Psoas muscle (tissue), 8 donors: ENCODE measurements at places on chromosomes 7 and 10. TPM values are rescaled to one million over a fixed set of nuclear protein-coding genes. Genes with fewer than 3 reads are reported as not detected.

TMEM213 gene
- total RNA-seq: not detected

DNA sequence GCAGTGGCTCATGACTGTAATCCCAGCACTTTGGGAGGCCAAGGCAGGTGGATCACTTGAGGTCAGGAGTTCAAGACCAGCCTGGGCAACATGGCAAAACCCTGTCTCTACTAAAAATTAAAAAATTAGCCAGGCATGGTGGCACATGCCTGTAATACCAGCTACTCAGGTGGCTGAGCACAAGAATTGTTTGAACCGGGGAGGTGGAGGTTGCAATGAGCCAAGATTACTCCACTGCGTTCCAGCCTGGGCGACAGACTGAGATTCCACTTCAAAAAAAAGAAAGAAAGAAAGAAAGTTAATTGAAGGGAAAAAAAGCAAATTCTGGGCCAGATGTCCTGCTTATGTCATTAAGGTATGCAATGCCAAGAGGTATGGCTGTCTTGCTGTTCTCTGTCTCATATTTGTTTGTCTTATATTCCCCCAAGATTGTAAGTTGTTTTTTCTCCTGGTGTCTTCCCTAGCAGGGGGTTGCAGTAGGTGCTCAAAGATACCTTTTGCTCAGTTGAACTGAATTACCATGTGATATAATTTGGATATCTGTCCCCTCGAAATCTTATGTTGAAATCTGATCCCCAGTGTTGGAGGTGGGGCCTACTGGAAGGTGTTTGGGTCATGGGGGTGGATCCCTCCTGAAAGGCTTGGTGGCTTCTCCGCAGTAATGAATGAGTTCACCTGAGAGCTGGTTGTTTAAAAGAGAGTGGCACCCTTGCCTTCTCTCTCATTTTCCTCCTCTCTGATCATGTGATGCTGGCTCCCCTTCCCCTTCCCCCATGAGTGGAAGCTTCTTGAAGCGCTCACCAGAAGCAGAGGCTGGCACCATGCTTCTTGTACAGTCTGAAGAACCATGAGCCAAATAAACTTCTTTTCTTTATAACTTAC lies 60.9 kb downstream of the MYOF start:
- no peak for DNase-seq

CPVL gene
- 49.6 TPM for total RNA-seq

- no peak for DNase-seq
Measured at GRCh38 chr7:13770305-13770704, 219.2 kb downstream of the ETV1 start.

TBXAS1 gene
- 2.7 TPM for total RNA-seq

GRCh38 chr7:64521409-64521984 lies 41.4 kb downstream of the ZNF680 start:
- no peak for DNase-seq

- DNase-seq: no peak
Measured at GRCh38 chr7:158498443-158499081, 89.1 kb downstream of the PTPRN2 start.

ANXA7 gene
- 136 TPM for total RNA-seq

DNA sequence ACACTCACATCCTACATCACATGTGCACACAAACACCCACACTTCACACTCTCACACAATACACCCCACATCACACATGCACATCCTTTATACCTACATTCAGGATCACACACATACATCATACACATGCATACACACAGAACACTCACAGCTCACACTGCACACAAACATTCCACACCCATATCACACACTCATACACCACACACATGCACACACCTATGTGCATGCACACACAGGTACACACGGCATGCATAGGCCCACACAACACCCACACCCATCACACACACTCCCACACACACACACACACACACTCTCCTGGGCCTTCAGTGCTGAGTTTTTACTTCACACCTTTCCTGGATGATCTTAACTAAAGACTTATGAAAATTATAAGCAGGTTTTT lies 220.5 kb downstream of the DNAJB6 start:
- DNase-seq: no peak

DNA sequence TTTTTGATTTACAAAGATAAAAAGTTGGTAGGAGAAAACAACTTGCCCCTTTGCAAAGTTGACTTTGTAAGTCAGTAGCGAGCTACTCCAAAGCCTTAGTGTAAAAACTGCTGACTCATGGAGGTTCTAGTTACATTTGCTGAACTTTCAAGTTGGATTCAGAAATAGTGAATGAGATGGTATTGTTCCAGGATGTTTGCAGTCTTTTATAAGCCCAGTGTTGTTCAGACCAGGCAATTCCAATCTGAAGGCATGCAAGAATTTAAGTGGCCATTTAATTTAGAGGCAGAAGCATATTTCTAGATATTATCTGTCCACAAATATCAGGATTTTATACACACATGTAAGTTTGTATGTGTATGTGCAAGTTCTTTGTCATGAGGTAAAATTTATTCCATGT lies 21.6 kb downstream of the TES start:
- no peak for DNase-seq

CYP3A7 gene
- total RNA-seq: not detected

DNA sequence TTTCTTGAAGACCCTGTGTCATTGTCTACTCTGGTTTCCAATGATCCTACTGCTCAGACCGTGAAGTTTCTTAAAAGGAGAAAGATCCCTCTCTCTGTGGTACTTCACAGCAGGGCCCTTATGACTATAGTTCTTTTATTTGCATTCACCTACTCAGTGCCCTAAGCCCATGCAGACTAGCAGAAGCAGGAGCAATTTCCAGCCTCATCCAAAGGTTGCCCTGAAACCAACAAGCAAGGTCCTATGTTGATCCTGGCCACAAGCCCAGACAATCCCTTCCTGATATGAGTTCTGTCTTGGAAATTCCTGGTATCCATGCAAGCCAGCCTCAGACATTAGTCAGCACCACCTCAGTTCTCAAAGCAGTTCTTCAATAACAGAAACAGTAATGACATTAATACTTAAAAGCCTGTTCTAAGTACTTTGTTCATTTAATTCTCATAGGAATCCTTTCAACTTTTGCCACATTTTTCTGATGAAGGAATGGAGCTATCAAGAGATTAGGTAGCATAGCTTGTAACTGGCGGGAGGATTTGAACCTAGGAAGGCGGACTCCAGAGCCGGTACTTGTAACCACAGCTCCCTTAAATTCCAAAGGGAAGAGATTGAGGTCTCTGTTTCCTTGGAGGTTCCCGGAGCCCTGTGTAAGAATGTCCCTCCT lies 58.1 kb upstream of the ST8SIA6 start:
- DNase-seq: no peak

DNA sequence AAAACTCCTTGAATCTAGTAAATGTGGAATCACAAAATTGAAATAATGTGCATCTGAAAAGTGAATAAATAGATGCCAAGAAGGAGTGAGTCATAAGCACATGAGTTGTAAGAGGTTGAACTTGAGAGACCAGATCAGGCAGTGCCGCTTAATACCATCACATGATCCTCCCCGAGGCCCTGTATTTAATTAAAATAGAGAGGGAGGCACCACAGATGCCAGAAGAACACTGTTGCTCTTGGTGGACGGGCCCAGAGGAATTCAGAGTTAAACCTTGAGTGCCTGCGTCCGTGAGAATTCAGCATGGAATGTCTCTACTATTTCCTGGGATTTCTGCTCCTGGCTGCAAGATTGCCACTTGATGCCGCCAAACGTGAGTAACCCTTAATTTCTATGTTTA lies at the start of gene GPNMB:
TSS of gene GPNMB (plus strand) at position 221 of the 400 bp plus-strand sequence. CDS start at position 304, 83 bp downstream.
- DNase-seq: peak; percentile 33

ABLIM1 gene
- total RNA-seq: 183 TPM

DNA sequence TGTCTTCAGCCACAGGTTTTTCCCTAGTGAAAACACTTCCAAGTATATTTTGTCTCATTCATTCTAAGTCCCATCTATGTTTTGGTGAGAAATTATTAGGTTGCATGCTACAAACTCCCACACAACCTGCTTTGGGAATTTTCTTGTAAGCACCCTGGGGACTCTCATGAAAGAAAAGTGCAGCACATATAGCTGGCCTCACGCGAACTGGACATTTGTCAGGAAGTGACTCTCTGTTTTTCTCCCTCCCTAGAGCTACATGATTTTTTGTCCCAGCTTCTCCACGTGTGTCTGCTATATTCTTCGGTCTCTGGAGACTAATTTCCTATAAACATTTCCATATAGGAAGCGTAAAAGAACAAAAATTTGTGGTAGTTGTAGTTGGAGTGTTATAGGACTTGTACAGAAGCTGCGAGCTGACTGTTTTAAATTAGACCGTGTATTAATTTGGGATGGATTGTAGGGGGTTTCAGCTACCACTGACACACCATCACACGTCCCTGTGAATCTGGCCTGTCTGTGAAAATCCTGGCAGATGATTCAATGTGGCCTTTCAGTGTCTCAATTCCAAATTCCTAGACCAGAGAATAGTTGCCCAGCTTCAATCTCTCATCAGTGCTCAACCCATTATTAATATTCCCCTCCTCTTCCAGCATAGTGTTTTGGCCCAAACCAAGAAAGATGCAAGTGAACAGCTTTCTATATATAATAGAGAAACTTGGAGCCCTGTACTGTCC lies 40.2 kb downstream of the ARL4A start:
- no peak for DNase-seq

STEAP4 gene
- 31.4 TPM for total RNA-seq
